ENCODE measurements at places on chromosomes 16 and 17. TPM values are rescaled to one million over a fixed set of nuclear protein-coding genes. Genes with fewer than 3 reads are reported as not detected.

- H3K4me1 ChIP-seq = no peaks in the 10 kb centered on the region
- DNase-seq = peak; percentile 44
- no peak overlapping the region for H3K4me3 ChIP-seq
- H3K27ac ChIP-seq = no peak overlapping the region
- no peaks in the 10 kb centered on the region for H3K36me3 ChIP-seq
These were observed 271.1 kb upstream of the CDH11 start for GRCh38 chr16:65392806-65393565.

The IRX5 gene
- 23.8 TPM for total RNA-seq

- peaks cover 21% of the 10 kb centered on the region for H3K4me1 ChIP-seq
- DNase-seq = no peak
- H3K4me3 ChIP-seq = no peak overlapping the region
- H3K27me3 ChIP-seq = peaks cover 85% of the 10 kb centered on the region
- H3K27ac ChIP-seq = no peak overlapping the region
These were observed 4.9 kb downstream of the IRX6 start for GRCh38 chr16:55328611-55329569.

DNA sequence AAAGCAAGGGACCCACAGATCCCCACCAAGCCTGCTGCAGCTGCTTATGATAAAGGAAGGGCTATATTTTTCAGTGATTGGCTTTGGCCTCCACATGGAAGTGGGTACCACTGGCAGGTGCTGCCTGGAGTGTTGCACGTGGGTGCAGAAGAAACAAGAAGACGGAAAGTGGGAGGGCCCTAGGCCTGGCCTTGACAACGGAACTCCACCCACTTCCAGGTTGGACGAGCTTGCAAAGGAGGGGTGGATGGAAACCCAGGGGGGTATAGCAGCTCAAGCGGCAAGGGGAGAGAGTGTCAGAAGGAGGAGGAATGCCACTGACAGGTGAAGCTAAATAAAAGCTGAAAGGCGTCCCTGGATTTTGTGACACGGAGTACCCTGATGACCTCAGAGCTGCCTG is 20.3 kb downstream of the TRIM25 start:
- H3K4me3 ChIP-seq = no peak overlapping the region
- no peak for DNase-seq
- no peaks in the 10 kb centered on the region for H3K4me1 ChIP-seq
- H3K36me3 ChIP-seq = peaks cover 100% of the 10 kb centered on the region
- H3K27me3 ChIP-seq = no peaks in the 10 kb centered on the region

- no peaks in the 10 kb centered on the region for H3K27me3 ChIP-seq
- no peak overlapping the region for H3K4me3 ChIP-seq
- DNase-seq = peak; percentile 34
- H3K27ac ChIP-seq = no peak overlapping the region
- no peaks in the 10 kb centered on the region for H3K36me3 ChIP-seq
- peaks cover 13% of the 10 kb centered on the region for H3K4me1 ChIP-seq
These were observed 48.2 kb downstream of the METRNL start for GRCh38 chr17:83127431-83128160.

GRCh38 chr17:59415397-59415796 is 83.9 kb downstream of the YPEL2 start:
- DNase-seq = no peak
- H3K27me3 ChIP-seq = no peaks in the 10 kb centered on the region
- no peaks in the 10 kb centered on the region for H3K4me1 ChIP-seq
- H3K27ac ChIP-seq = no peak overlapping the region
- no peak overlapping the region for H3K4me3 ChIP-seq
- no peaks in the 10 kb centered on the region for H3K36me3 ChIP-seq

The MMP25 gene
- total RNA-seq = 22.7 TPM

DNA sequence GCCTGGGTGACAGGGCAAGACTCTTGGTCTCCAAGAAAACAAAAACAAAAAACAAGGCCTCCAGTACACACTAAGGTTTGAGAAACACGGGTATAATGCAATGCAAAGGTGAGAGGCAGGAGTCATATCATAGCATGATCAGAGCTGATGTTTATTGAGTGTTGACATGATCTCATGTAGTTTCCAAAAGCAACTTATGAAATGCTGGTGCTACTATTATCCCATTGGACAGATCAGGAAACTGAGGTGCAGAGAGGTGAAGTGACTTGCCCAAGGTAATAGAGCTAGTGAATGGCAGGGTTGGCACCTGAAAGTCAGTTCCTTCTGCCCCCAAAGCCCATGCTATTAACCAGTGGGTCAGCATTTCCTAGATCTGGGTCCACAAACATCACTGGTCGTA is 3.1 kb upstream of the NPIPB7 start:
- no peak for DNase-seq
- H3K27me3 ChIP-seq = no peaks in the 10 kb centered on the region
- no peak overlapping the region for H3K27ac ChIP-seq
- H3K36me3 ChIP-seq = peaks cover 74% of the 10 kb centered on the region
- H3K4me3 ChIP-seq = no peak overlapping the region

The LUC7L3 gene
- 106 TPM for total RNA-seq

GRCh38 chr17:44386182-44386525 is 3.3 kb downstream of the ITGA2B start:
- peaks cover 16% of the 10 kb centered on the region for H3K4me1 ChIP-seq
- H3K27me3 ChIP-seq = peaks cover 17% of the 10 kb centered on the region
- H3K27ac ChIP-seq = no peak overlapping the region
- DNase-seq = no peak

- no peak overlapping the region for H3K27ac ChIP-seq
- DNase-seq = no peak
- no peak overlapping the region for H3K4me3 ChIP-seq
- H3K27me3 ChIP-seq = no peaks in the 10 kb centered on the region
- no peaks in the 10 kb centered on the region for H3K36me3 ChIP-seq
- H3K4me1 ChIP-seq = no peaks in the 10 kb centered on the region
These were observed 27.8 kb downstream of the PLXDC1 start for GRCh38 chr17:39123627-39124026.

The ERCC4 gene
- total RNA-seq = 10.9 TPM

The OR1A1 gene
- not detected for total RNA-seq

The CCDC200 gene
- total RNA-seq = not detected

The SLC6A4 gene
- total RNA-seq = 140 TPM

- peaks cover 82% of the 10 kb centered on the region for H3K36me3 ChIP-seq
- H3K27me3 ChIP-seq = no peaks in the 10 kb centered on the region
- no peak for DNase-seq
- H3K4me3 ChIP-seq = no peak overlapping the region
- no peaks in the 10 kb centered on the region for H3K4me1 ChIP-seq
- no peak overlapping the region for H3K27ac ChIP-seq
These were observed 15.9 kb upstream of the DUS1L start for GRCh38 chr17:82081546-82081945.

GRCh38 chr17:63688396-63689020 is 11.4 kb downstream of the LIMD2 start:
- no peak overlapping the region for H3K4me3 ChIP-seq
- H3K4me1 ChIP-seq = peaks cover 11% of the 10 kb centered on the region
- H3K27ac ChIP-seq = no peak overlapping the region
- peaks cover 96% of the 10 kb centered on the region for H3K36me3 ChIP-seq
- no peak for DNase-seq

Data from lower lobe of right lung (tissue), 2 donors.